ENCODE measurements at places on chromosomes 16 and 17.

DNA sequence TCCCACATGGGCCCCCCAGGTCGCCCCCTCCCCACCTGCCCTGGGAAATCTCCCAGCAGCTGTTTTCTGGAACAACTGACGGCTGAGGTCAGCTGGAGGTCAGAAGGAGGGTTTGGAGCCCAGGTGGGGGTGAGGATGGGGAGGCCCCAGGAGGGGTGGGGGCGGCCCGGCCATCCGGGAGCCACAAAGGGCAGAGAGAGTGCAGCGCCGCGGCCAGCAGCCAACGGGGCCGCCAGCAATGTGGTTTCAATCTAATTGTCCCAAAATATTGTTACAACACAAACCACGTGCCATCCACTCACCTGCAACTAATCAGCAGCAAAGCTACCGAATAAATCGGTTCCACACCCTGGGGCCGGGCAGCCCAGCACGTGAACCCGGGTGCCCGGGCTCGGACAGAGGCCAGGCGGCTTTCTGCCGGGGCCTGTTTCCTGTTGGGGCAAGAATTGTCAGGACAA lies 28.3 kb upstream of the SLC38A10 start:
- DNase-seq, result no peak

GRCh38 chr16:54817940-54818574 lies 112.6 kb upstream of the IRX5 start:
- DNase-seq, result no peak

DNA sequence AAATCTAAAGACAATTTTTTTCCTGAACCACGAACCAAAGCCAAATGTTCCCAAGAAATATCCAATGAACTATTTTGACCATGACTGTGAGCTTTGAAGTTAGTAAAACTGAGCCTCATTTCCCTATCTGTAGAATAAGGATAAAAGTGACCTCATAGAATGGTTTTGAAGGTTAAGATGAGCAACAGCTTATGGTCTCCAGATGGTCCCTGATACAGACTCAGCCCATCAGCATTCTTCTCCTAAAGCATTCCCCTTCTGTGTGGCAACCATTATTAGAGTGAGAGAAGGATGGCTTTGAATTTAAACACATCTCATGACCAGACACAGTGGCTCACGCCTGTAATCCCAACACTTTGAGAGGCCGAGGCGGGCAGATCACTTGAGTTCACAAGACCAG lies 70.1 kb downstream of the COPRS start:
- DNase-seq, result no peak

GRCh38 chr17:15000661-15001060 lies 264.5 kb downstream of the PMP22 start:
- peak; percentile 16 for DNase-seq

GRCh38 chr16:30715750-30716445 lies 16.9 kb downstream of the SRCAP start:
- DNase-seq, result peak; percentile 80

GRCh38 chr16:61892531-61892930 lies 143.7 kb downstream of the CDH8 start:
- no peak for DNase-seq

GRCh38 chr16:1054660-1055556 lies 17.6 kb upstream of the SSTR5 start:
- peak; percentile 37 for DNase-seq

- no peak for DNase-seq
Observed at GRCh38 chr16:1590366-1590765, 21.5 kb downstream of the IFT140 start.

DNA sequence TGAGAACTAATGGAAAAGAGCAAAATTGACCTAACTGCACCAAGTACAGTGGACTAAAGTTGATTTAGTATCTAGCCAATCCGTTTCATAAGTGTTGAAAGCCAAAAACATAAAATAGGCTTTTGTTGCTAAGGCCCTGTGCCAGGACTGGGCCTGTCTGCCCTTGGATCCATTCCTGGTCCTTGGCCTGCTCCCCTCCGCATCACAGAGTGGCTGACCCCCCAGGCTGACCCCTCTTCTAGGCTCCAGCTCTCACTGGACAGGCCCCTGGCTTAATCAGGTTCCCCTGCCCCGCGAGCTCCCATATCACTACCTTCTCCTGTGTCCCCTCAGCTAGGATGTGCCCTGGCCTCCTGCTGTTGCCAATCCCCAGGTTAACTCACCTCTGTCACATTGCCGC lies 313.6 kb upstream of the MYOCD start:
- DNase-seq, result no peak

DNA sequence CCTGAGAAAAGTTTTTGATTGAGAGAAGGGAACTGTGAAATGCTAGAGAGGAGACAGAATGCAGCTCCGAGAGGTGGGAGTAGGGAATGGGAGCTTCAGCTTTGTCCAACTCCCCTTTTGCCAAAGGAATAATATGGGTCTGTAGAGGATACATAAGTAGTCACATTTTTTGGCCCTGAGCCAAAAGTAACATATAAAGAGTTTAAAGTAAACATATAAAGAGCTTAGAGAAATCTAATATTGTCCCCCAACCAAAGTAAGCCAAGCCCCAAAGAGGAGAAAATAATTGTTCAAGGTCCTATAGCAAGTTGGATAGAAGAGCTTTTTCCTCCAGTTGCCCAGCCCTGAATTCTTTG lies 215.1 kb downstream of the TMEM114 start:
- no peak for DNase-seq

DNA sequence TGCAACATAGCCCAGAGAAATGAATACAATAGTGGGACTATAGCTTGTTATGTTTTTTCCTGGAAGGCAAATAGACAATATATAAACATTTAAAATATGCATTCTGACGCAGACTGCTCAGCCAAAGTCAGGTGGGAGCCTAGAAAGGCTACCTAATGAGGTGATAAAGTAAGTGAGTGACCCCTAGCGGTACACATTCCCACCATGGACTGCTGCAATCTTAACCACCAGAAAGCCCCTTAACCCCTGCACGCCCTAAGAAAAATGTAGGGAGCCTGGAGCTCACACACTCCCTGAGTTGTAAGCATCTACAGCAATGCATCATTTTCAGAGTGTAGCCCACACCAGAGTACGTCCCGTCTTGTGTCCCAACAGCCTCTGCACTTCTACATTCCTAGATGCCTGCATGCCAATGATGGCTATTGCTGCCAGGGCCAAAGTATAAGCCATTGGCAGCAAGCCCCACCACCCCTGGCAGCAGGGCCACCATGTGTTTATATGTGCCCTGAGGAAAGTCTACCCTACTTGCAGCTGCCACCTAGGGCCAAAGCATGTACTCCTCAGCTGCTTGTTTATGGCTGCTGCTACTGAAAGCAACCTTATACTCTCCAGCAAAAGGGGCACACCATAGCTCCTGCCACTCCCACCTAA lies 127.6 kb downstream of the KIF2B start:
- DNase-seq, result no peak

DNA sequence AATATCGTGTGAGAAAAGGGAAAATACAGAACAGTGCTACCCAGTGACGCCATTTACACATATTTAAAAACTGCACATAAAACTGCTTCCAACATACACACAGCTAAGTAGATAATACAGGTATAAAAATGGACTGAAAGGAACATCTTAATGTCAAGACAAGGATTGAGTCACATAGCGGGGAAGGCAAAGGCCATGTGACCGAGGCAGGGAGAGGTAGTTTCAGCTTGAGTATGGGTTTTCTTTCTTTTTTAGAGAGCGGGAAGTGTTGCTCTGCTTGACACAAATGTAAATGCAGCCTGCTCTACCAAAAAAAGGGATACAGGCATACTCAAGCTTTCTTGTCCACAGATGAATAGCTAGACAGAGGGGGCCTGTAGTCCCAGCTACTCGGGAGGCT lies 46.5 kb downstream of the SDR42E1 start:
- DNase-seq, result no peak

DNA sequence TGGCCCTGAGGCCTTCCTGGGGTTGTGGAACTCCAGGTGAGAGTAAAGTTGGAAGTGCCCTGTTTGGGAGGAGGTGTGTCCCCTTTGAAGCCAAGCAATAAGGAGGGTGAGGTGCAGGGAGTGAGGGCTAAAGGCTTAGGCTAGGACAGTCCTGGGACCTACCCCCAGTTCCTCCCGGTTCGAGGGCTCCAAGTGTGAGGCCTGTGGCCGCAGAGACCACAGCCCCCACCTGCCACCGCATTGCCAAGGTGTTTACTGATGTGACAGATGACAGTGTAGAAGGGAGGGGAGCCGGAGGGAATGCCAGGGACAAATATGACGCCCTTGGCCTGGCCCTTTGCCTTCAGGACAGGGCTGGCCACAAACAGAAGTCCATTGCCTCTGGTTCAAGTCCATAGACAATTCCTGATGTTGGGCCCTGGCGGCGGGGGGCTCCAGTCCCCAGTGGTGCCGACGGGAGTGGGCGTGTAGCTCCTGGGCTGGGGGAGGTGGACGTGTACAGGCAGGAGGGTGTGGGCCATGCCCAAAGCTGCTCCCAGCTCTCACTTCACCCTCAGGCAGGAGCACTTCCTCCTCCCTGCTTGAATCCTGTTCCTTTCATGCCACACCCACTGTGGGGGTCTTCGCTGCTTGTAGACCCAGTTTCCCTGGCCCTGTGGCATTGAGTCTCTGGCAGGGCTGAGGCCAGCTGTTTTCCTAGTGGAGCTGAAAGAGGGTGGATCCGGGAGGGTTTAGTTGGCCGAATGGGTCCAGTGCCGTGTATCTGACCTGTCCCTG lies 3.2 kb downstream of the ADORA2B start:
- DNase-seq, result no peak

DNA sequence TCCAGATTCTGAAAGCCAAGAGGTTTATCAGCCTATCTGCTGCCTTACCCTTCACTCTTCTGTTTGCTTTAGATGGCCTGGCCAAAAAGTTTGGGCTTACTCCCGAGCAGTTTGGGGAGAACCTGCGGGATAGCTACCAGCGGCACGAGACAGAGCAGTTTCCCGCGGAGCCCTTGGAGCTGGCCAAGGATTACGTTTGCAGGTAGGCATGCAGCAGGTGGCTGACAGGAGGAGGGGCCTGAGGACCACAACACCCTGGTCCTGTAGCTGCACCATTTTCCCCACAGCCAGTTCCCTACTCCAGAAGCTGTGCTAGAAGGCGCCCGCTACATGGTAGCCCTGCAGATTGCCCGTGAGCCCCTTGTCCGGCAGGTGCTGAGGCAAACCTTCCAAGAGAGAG lies 20.6 kb downstream of the SUPT6H start:
- DNase-seq, result no peak

- DNase-seq, result peak; percentile 56
Observed at GRCh38 chr17:55576996-55577586, 65.8 kb upstream of the SMIM36 start.

DNA sequence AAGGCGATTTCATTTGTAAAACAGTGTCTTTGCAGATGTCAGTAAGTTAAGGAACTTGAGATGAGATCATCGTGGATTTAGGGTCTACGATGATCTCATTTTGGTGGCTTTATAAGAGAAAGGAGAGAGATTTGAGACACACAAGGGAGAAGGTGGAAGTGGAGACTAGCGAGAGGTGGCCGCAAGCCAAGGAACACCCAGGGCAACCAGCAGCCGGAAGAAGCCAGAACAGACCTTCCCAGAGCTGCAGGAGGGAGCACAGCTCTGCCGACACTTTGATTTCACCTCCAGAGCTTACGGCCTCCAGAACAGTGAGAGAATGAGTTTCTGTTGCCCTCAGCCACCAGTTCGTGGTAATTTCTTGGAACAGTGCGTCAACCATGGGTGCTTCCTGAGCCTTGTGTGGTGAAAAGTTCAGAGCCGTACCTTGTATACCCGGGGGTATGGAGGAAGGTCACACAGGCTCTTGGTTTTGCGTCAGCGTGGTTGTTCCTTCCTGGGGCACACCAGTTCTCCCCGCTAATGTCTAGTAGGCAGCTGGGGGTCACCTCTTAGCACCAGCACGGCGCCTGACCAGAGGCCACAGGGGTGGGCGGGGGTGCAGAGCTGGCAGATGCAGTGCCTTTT lies 12.9 kb upstream of the SEC14L1 start:
- peak; percentile 85 for DNase-seq

- no peak for DNase-seq
Observed at GRCh38 chr17:42591411-42591810, 13.9 kb upstream of the PSMC3IP start.

GRCh38 chr16:80147026-80147655 lies 393.7 kb upstream of the DYNLRB2 start:
- DNase-seq, result no peak
